ENCODE measurements at places on chromosomes 5 and 9. TPM values are rescaled to one million over a fixed set of nuclear protein-coding genes. Genes with fewer than 3 reads are reported as not detected.

Gene ARL14EPL
- total RNA-seq = not detected

Gene EIF4EBP3
- 1.7 TPM for total RNA-seq

Gene EIF4E1B
- not detected for total RNA-seq

Gene IL5
- not detected for total RNA-seq

Gene BSPRY
- 0.12 TPM for total RNA-seq

Gene PCDHB10
- total RNA-seq = 0.72 TPM

Gene CRB2
- not detected for total RNA-seq

Gene PCDHA6
- total RNA-seq = not detected

Gene PCDHA1
- total RNA-seq = 0.12 TPM

Gene HCN1
- total RNA-seq = not detected

Gene OSMR
- 82.8 TPM for total RNA-seq

Gene IL9
- not detected for total RNA-seq

Measured in NCI-H460 (cell line).